CD4-positive, alpha-beta T cell treated with Interleukin-12 subunit alpha and Interleukin-12 subunit beta, for 1 hour (primary cell): ENCODE measurements at places on chromosomes 2 and 18.

GRCh38 chr2:173666171-173666888 is 298.8 kb downstream of the SP3 start:
- DNase-seq: no peak

DNA sequence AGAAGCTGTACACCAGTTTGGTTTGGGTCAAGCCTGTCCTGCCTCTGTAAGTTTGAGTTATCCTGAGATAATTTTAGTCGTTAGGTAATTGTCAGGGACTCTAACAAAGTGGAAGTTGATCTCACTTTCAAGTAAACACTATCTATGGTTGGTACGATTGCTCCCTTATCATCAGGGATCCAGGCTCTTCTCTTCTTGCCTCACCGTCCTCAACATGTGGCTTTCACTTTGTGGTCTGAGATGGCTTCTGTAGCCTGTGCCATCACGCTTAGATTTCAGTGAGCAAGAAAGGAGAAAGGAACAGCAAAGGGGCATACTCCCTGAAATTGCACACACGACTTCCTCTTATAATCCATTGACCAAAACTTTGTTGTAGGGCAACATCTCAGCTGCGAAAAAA is 115.6 kb downstream of the CTAGE1 start:
- no peak for DNase-seq

DNA sequence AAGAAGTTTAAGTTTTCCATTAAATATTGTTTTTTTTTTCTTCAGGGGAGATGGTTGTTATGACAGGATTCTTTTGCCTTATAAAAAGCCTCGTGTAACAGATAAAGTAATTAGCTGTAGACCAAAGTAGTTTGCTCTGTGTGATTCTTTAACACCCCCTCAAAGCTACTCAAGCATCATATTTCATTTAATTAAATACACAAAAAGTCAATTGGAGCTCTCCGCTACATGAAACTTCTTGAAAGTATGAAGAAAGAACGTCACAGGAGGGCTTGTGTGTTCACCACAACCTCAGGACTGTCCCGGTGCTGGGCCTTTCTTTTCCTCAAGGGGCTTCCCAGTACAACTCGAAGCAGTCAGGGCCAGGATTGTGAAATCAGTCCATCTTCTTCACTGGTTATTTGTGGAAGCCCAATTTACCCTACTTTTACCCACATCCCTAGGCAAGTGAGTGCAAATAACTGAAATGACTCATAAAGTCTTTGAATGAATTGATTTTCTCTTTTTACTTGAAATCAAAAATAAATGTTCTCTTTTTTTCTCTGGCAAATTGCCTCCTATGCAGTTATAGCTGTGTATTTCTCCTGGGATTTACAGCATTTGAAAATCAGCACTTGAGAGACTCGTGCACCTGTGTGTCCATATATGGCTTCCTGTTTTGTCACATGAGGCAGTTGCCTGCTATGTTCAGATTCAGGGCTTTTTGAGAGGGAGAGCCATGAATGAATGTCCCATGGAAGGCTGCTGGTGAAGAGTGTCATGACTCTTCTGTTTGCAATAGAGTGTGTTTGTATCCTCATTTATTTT is 48.6 kb downstream of the LINC00305 start:
- DNase-seq: no peak

DNA sequence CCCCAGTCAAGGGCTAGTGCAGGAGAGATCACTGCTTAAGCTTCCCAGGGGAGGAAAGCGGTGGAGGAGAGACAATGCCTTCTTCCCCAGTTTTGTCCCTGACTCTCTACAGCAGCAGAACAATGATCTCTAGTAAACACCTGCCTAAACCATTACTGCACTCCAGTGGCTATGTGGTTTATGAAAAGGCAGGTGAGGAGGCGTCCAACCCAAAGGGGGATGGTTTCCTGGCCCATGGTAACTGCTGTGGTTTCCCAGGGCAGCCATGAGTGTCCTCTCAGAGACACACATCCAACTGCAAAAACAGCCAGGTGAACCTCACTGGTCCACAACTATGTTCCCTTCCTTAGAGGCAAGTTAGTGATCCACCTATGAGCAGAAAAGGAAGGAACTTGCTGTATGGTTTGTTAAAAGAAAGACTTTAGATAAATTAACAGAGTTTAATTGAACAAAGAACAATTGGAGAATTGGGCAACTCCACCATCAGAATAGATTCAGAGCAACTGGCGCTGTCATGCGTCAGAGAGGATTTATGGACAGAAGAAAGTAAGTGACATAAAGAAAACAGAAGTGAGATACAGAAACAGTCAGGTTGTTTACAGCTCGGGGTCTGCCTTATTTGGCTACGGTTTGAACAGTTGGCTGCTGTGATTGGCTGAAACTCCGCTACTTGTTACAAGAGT is 4.8 kb upstream of the TTC39C start:
- DNase-seq: peak; percentile 58

DNA sequence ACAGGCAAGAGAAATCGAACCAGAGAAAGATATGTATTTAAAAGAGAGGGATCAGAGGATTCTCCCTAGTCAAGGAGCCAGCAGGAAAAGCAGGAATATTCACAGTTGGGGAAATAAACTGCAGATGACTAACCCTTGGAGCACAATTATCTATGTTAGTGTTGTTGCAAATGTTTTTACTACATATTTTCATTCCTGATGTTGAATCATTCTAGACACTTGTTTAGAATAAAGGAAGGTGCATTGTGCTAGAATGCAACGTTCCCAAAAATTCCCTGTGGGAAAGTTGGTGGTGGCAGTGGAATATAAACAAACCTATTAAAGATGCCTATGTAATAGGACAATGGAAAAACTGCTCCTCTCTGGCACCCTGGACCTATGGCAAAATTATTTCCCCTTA is 63.3 kb downstream of the DTNA start:
- DNase-seq: no peak

DNA sequence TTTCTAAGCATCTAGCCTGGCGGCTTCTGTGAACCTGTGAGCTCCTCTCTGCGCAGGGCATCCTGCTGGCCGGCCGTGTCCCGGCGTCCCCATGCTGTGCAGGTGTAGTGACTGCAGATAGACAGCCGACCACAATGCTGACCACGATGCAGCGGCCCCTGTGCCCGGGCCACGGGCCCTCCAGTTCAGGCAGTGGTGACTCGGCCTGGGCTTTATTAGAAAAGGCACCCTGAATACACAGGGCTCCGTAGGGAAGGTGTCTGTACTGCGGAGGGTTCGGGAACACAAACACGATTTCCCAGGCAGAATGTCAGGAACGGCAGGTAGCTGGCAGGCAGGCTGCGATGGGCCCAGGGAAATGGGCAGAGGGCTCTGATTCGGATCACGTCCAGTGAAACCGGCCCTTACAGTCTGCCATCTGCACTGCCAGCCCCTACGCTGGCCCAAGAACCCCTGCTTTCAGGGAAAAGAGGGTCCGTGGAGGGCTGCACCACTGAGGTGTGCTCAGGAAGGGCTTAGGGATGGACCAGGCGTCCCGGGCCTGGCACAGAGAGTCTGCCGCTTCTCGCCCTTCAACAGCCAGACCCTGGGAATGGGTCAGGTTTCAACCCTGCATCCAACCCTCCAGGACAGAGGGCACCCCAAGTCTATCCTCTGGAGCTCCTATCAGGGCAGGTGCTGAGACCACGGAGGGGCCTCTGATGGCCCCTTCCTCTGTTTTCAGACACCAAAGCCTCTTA is 196.5 kb downstream of the HDAC4 start:
- no peak for DNase-seq

- no peak for DNase-seq
Measured at GRCh38 chr18:32379891-32380290, 90.8 kb downstream of the GAREM1 start.

DNA sequence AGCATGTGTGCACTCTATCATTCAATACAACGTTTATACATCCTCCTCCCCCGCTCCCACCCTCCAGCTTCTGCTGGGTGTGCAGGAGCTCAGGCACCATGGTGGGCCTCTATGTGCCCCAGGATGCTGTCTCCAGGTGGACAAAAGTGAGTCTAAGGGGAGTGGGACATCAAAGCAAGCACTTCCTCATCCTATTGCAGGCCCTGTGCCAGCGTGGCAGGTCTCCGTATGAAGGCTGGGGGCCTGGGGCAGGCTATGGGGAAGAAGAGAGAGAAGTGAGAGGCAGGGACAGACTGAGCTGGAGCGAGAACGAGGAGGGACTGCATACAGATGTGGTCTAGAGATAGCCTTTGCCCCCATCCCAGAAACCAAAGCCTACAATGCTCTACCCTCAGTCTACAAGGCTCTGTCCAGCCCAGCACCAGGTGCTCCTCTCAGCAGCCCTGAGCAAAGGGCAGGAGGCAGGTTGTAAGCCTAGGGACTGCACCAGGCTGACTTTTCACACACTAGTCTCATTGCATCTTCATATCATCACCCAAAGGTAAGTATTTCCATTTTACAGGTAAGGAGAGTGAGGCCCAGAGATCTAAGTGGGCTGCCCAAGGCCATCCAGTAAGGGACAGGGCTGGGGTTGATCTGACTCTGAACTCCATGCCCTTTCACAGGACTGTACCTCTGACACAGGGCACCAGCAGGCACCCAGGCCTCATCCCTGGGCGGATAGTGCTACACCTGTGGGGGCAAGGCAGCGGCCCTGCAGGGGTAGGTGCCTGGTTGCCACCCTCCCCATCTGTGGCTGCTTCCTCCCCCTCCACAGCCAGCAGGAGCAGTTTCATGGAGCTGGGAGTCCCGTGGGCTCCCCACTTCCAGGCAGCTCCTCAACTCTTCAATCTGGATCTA is 14.0 kb upstream of the ARID5A start:
- no peak for DNase-seq

DNA sequence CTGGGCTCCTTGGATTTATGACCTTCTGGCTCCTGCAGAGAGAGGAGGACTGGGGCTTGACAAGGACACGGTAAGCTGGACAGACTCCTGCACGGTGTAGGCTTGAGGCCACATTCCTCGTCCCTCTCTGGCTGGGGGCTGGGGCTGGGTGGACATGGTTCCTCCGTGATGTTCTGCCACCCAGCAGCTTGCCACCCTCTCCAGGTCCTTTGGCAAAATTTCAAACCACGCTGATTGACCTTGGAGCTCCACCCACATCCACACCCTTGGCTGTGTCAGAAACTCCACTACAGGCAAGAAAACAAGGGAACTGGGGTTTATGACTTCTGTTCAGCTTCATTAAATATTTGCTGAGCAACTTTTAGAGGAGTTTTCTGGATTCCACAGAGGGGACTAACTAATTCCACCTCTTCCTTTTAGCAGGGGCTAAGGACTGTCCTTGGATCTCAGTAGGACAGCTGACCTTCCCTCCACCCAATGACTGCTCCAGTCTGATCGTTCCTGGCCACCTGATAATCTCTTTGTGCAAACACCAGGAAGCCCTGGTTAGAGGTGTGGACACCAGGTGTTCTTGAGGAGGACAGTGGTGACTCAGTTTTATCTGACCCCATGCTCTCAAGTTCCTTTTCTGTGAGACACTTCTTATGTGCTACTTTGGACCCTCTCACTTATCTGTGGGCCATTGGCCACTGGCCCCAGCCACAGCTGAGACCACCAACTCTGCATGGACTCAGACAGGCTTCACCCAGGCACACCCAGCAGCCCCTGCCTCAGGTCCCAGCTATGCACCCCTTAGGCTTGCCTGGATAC is 29.3 kb downstream of the GPR55 start:
- no peak for DNase-seq

GRCh38 chr18:36194600-36195315 is 7.5 kb downstream of the MOCOS start:
- no peak for DNase-seq

GRCh38 chr2:141728886-141729285 is 401.9 kb downstream of the LRP1B start:
- DNase-seq: no peak

GRCh38 chr2:159879051-159879604 is 81.1 kb upstream of the CD302 start:
- no peak for DNase-seq

- DNase-seq: no peak
Measured at GRCh38 chr18:10122988-10123950, 209.5 kb downstream of the VAPA start.

- no peak for DNase-seq
Measured at GRCh38 chr18:74219056-74219455, 70.7 kb downstream of the TIMM21 start.

GRCh38 chr2:134232868-134233727 is 20.8 kb upstream of the MGAT5 start:
- peak; percentile 62 for DNase-seq

DNA sequence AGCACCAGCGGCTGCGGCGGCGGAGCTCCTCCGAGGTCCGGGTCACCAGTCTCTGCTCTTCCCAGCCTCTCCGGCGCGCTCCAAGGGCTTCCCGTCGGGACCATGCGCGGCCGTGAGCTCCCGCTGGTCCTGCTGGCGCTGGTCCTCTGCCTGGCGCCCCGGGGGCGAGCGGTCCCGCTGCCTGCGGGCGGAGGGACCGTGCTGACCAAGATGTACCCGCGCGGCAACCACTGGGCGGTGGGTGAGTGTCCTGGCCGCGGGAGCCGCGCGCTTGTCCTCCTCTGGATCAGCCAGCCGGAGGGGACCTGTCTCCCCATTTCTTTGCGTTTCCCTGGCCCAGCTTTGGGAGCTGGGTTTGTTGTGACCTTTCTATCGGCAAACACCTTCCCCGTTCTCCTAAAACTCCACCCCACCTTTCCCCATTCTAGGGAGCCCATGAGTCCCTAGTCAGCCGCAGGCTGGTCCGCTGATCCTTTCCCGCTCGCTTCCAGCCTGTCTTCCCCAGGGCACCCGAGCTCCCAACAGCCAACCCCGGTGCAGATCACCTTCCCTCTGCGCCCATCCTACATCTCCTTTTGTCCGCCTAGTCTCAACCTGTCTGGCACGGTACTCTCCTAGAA is 316 bp downstream of the GRP start:
- no peak for DNase-seq

DNA sequence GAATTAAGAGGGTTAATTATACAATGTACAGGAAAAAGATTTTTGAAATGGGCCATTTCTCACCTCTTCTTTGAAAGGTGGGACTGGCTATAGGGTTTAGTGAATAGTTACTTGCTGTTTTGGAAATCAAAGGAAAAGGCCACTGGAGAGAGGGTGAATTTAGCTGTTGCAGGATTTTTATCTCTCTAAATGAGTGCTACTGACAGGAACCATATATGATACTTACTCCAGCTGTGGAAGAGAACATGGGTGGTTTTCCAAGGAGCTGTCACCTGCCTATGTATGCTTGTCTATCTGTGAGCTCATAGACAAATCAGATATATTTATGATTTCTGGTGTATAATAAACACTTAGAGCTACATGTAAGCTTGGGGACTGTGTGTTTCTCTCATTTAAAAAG is 430.4 kb downstream of the MTX2 start:
- DNase-seq: no peak
